Activated naive CD8-positive, alpha-beta T cell treated with anti-CD3 and anti-CD28 coated beads, Interleukin-2, amount 50 U/mL, for 16 hours (primary cell): ENCODE measurements at places on chromosomes 16 and 17.
A peak's percentile ranks its signal among the peaks of the same experiment; 100 is the strongest.

- DNase-seq = no peak
Measured at GRCh38 chr16:57997528-57998265, 2.8 kb downstream of the ZNF319 start.

DNA sequence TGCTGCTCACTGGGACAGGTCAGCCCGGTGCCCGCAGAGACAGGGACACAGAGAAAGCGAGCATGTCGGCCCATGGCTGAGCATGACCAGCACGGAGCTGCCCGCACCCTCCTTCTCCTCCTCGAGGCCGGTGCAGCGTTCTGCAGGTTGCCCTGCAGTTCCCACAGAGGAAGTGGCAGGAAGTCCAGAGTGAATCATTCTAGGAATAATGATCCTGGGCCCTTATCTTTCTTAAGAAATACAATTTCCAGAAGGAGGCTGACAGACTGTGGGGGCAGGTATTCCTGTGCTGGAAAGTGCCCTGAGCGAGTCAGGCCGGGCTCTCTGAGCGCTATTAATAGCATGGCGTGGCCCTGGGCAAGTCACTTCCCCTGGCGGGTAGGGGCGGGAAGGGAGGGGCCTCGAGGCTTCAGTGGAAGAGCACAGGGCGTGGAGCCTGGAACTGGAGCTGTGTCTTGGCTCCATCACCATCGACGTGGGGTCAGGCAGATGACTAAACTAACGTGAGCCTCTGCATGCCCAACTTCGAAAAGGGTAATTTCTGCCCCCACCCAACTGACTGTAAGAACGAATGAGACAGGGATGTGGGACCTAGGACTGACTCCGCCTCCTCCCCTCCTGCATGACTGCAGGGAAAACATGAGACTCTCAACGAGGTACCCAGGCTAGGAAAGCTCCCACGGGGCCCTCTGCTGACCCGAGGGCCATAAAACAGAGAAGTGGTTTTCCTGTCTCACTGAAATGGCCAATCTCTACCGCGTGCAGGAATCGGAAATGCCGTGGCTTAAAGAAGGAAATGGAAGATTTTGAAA, 9.8 kb downstream of the TMEM204 start:
- peak; percentile 42 for DNase-seq

GRCh38 chr16:26665166-26665939, 401.4 kb upstream of the C16orf82 start:
- DNase-seq = no peak

DNA sequence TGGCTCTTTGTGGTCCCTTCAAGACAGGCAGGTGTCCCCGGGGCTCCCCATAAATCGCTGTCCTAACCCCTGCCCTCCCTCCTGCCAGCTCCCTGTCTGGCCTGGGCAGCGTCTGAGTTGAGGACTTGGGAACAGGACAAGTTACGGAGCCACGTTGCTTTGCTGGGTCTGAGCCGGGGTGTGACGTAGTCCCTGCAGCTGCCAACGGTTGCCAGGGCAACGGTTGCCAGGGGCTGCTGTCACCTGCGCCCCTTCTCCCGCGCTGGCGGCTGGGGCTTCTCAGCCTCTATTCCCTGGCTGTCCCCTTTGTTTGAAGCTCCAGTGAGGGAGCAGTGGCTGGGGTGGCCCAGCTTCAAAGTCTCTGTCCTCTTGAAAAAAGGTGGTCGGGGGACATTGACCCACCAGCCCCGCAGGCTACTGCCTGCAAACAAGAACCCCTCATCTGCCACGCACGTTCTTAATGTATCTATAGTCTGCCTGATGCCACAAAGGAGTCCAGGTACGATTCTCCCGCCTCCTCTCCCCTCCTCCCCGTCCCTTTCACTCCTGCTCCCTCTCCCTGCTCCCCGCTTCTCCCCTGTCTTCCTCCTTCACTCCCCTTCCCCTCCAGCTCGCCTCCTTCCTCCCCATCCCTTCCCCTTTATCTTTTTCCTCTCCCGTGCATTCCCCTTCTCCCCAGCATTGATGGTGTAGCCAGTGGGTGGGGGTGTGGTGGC, 10.9 kb downstream of the ADGRG1 start:
- no peak for DNase-seq

GRCh38 chr17:79557276-79558090, 53.4 kb downstream of the RBFOX3 start:
- no peak for DNase-seq
